Spinal cord (tissue), 10 donors: ENCODE measurements at places on chromosomes 7 and 10. TPM values are rescaled to one million over a fixed set of nuclear protein-coding genes. Genes with fewer than 3 reads are reported as not detected.
A peak's percentile ranks its signal among the peaks of the same experiment; 100 is the strongest.

GRCh38 chr10:123972481-123973401 is 81.1 kb upstream of the CPXM2 start:
- no peak overlapping the region for H3K4me3 ChIP-seq
- no peak overlapping the region for H3K27ac ChIP-seq
- peaks cover 12% of the 10 kb centered on the region for H3K4me1 ChIP-seq
- H3K27me3 ChIP-seq: peaks cover 54% of the 10 kb centered on the region
- H3K36me3 ChIP-seq: no peaks in the 10 kb centered on the region

GRCh38 chr7:2087744-2088143 is 145.0 kb downstream of the MAD1L1 start:
- H3K4me3 ChIP-seq: no peak overlapping the region
- H3K36me3 ChIP-seq: peaks cover 43% of the 10 kb centered on the region
- H3K27ac ChIP-seq: no peak overlapping the region
- DNase-seq: no peak
- H3K27me3 ChIP-seq: no peaks in the 10 kb centered on the region

- no peaks in the 10 kb centered on the region for H3K36me3 ChIP-seq
- H3K4me1 ChIP-seq: peaks cover 11% of the 10 kb centered on the region
- H3K4me3 ChIP-seq: no peak overlapping the region
- no peak for DNase-seq
- H3K27me3 ChIP-seq: no peaks in the 10 kb centered on the region
Observed at GRCh38 chr7:42085531-42085930, 151.5 kb downstream of the GLI3 start.

- no peak overlapping the region for H3K4me3 ChIP-seq
- H3K36me3 ChIP-seq: no peaks in the 10 kb centered on the region
- H3K4me1 ChIP-seq: peaks cover 6% of the 10 kb centered on the region
- DNase-seq: no peak
Observed at GRCh38 chr7:108143658-108144420, 13.7 kb upstream of the LAMB4 start.

DNA sequence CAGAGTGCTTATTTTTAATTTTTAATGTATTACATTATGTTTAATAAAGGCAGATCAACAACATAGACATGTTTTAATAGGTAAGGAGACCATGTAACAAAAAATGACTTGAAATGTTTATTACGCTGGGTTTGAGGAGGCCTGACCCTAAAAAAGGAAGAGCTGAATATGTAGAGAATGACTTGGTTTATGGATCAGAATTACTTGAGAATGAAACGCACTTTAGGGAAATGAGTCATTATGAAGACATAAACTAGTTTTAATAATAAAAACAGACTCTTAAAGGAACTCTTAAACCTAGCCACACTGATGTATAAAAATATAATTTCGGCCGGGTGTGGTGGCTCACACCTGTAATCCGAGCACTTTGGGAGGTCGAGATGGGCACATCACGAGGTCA is 56.5 kb downstream of the CTTNBP2 start:
- no peak for DNase-seq
- H3K4me1 ChIP-seq: no peaks in the 10 kb centered on the region
- no peaks in the 10 kb centered on the region for H3K27me3 ChIP-seq
- no peak overlapping the region for H3K27ac ChIP-seq

DNA sequence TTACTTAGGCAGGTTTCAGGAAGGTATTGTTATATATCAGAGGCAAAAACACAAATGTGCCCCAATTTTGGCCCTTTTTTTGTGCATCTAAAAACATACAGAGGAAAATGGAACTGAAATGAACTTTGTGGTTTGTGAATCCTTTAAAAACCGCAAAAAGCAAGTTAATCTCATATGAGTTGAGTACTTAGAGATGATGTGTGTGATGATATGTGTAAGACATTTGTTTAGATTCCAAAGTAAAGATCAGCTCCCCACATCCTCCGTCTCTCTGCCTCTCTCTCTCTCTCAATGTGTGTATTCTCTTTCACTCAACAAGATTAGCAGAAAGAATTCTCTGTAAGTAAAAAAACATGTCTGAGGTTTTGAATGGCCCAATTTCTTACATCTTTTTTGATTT is 201.9 kb downstream of the MALRD1 start:
- no peak overlapping the region for H3K4me3 ChIP-seq
- no peaks in the 10 kb centered on the region for H3K27me3 ChIP-seq
- no peaks in the 10 kb centered on the region for H3K36me3 ChIP-seq
- no peaks in the 10 kb centered on the region for H3K4me1 ChIP-seq

GRCh38 chr7:117112640-117113039 is 159.3 kb downstream of the ST7 start:
- no peaks in the 10 kb centered on the region for H3K27me3 ChIP-seq
- no peaks in the 10 kb centered on the region for H3K4me1 ChIP-seq
- no peak overlapping the region for H3K27ac ChIP-seq
- H3K36me3 ChIP-seq: no peaks in the 10 kb centered on the region
- no peak for DNase-seq

DNA sequence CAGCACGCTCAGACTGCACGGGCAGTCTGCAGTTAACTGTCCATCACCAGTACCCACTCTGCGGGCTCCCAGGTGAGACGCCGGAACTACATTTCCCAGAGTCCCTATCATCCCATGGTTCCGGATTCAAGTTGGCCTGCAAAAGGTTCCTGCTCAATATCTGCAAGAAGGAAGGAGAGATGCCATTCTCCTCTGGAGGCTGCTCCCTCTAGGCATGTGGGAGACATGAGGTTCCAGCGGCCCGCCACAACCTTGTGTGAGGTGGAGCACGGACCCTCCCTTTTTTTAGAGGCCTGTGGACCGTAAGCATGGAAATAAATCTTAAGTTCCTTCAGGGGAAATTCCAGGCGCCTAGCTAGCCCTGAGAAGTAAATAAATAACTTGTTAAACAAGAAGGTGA is 29.7 kb downstream of the NUP42 start:
- H3K27ac ChIP-seq: no peak overlapping the region
- no peak for DNase-seq
- H3K27me3 ChIP-seq: no peaks in the 10 kb centered on the region
- H3K36me3 ChIP-seq: no peaks in the 10 kb centered on the region
- H3K4me1 ChIP-seq: no peaks in the 10 kb centered on the region

- no peaks in the 10 kb centered on the region for H3K4me1 ChIP-seq
- no peak overlapping the region for H3K27ac ChIP-seq
- H3K27me3 ChIP-seq: no peaks in the 10 kb centered on the region
Observed at GRCh38 chr7:47277321-47277781, 304.6 kb downstream of the TNS3 start.

- no peaks in the 10 kb centered on the region for H3K4me1 ChIP-seq
- peak overlapping the region; percentile 6 for H3K27ac ChIP-seq
- DNase-seq: no peak
- H3K4me3 ChIP-seq: no peak overlapping the region
Observed at GRCh38 chr10:122407375-122408125, 33.0 kb downstream of the PLEKHA1 start.

DNA sequence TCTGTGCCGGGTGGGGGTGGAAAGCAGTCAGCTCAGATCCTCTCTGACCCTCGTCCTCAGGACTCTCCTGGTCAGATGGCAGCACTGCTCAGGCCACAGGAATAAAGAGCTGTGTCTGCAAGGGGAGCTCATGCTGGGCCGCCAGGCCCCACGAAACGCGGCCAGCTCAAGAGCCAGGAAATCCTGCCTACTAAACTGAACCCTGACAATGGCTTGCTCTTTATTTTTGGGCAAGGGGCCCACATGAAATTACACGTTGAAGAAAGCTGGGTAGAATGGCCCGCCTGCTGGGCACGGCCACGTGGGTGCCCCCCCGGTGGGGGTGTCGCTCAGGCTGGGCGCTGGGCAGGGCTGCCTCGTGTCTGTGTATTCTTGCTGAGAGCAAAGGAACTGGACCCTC is 103.0 kb downstream of the ITIH5 start:
- no peak overlapping the region for H3K4me3 ChIP-seq
- no peak for DNase-seq
- H3K27me3 ChIP-seq: no peaks in the 10 kb centered on the region
- H3K4me1 ChIP-seq: peaks cover 38% of the 10 kb centered on the region

DNA sequence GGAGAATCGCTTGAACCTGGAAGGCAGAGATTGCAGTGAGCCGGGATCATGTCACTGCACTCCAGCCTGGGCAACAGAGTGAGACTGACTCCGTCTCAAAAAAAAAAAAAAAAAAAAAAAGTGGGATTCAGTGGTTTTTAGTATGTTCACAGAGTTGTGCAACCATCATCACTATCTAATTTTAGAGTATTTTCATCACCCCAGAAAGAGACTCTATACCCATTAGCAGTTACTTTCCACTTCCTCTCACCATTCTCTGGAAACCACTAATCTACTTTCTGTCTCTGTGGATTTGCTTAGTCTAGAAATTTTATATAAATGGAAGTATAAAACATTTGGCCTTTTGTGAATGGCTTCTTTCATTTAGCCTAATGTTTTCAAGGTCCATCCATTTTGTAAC is 113.4 kb downstream of the ST7 start:
- no peaks in the 10 kb centered on the region for H3K36me3 ChIP-seq
- no peak for DNase-seq
- no peaks in the 10 kb centered on the region for H3K27me3 ChIP-seq
- H3K4me3 ChIP-seq: no peak overlapping the region

- no peak overlapping the region for H3K4me3 ChIP-seq
- no peak overlapping the region for H3K27ac ChIP-seq
- no peaks in the 10 kb centered on the region for H3K27me3 ChIP-seq
- H3K4me1 ChIP-seq: peaks cover 10% of the 10 kb centered on the region
- no peak for DNase-seq
Observed at GRCh38 chr10:12705943-12706342, 295.6 kb downstream of the CCDC3 start.

DNA sequence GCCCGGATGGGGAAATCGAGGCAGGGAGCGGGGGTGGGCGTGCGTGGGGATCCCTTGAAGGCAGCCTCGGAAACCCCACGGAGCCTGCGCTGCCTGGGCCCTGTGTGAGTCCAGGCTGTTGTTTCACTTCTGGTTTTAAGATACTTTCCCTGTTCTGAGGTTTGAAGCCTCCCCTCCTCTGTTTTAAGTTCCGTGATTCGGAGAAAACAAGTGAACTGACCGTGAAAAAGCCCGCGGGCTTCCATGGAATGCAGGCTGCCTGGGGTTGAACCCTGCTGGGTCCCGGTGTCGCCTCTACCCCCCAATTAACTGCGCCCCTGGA is 401 bp downstream of the LRRC27 start:
- no peaks in the 10 kb centered on the region for H3K27me3 ChIP-seq
- H3K4me1 ChIP-seq: peaks cover 39% of the 10 kb centered on the region
- H3K4me3 ChIP-seq: peak overlapping the region; percentile 82

GRCh38 chr7:36208997-36209813 is 56.2 kb downstream of the EEPD1 start:
- H3K4me1 ChIP-seq: peaks cover 55% of the 10 kb centered on the region
- H3K27me3 ChIP-seq: no peaks in the 10 kb centered on the region
- DNase-seq: no peak
- no peak overlapping the region for H3K4me3 ChIP-seq

Gene MMD2
- 10.1 TPM for total RNA-seq

Gene AIMP2
- total RNA-seq: 38.6 TPM
